ENCODE measurements at places on chromosomes 3 and 15. TPM values are rescaled to one million over a fixed set of nuclear protein-coding genes. Genes with fewer than 3 reads are reported as not detected.

The CELSR3 gene
- total RNA-seq, result 0.88 TPM

The PLCB2 gene
- total RNA-seq, result 4.2 TPM

The TMEM266 gene
- total RNA-seq, result 0.08 TPM

The PRSS50 gene
- not detected for total RNA-seq

The DUOXA1 gene
- 131 TPM for total RNA-seq

The GRAMD2A gene
- 4.0 TPM for total RNA-seq

The SH2D7 gene
- not detected for total RNA-seq

The BLOC1S6 gene
- total RNA-seq, result 18.1 TPM

The UCN2 gene
- 2.2 TPM for total RNA-seq
